ENCODE measurements at places on chromosomes 7 and 10.

- no peak for DNase-seq
Measured at GRCh38 chr7:41093141-41093540, 609.7 kb downstream of the INHBA start.

DNA sequence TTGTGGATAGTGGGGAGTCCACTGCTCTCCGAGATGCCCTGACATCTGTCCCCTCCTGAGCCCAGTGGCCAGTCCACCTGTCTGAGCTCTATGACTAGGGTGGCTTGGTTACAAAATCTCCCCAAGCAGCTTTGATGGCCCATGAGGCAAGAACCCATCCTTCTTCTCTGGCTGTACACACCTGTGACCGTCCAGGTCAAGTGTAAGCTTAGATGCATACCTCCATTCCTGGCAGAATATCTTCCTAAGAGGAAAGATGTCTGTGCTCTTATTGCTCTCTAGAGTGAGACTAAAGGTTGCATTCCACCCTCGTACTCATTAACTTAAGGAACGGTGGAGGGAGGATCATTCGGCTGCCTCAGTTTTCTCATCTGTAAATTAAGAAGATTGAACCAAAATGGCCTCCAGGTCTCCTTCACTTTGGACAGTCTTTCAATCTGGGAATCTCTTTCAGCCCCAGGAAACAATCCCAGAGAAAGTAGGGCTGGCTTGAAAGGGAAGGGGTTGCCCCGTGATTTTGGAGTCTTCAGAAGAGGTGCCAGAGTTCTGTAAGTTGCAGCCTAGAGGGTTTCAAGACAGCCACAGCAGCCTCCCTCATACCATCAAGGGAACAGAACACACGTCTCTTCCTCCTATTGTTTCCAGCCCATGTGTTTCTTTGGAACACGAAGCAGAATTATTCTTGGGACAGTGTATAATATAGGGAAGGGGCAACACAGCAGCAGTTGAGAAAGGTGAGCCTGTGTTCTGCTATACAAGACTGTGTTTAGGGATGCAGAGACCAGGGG, 5.5 kb downstream of the HOXA4 start:
- DNase-seq: no peak

- DNase-seq: no peak
Measured at GRCh38 chr10:22821501-22821900, 106.4 kb upstream of the ARMC3 start.

- no peak for DNase-seq
Measured at GRCh38 chr10:4334015-4334414, 492.0 kb upstream of the AKR1E2 start.

DNA sequence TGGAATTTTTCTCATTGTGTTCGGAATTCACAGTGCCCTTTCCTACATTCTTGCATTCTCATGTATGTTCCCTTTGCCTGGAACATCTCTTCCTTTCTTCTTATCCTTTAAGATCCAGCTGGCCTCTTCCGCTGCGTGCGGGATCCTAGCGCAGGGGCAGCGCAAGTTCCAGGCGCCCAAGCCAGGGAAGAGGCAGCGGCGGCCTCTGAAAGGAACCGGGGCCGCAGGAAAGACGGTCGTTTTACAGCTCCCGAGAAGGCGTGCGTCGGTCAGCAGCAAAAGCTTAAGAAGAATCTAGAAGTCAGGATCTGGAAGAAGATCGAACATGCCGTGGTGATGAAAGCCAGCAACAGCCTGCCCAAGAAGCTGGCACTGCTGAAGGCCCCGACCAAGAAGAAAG, 28.0 kb downstream of the ADRA2A start:
- DNase-seq: no peak

- no peak for DNase-seq
Measured at GRCh38 chr7:41052201-41052600, 650.7 kb downstream of the INHBA start.

DNA sequence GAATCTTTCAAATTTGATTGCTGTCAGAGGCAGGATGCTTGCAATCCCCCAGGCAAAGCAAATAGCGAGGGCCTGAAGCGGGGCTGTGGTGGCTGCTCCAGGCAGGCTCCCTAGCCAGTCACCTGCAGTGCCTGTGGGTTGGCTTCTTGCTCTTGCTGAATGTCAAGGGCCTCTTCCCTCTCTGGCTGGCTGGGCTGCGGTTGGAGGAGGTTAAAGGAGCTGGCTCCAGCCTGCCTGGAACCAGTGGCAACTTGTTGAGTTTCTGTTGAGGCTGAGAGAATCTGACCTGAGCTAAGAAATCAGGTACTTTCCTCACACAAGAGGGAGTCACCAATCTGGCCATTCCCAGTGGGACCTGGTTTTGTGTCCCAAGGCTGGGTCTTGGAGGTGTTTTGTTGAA, 134.7 kb downstream of the TMEM178B start:
- DNase-seq: no peak

- no peak for DNase-seq
Measured at GRCh38 chr10:58467931-58468635, 44.6 kb upstream of the BICC1 start.

DNA sequence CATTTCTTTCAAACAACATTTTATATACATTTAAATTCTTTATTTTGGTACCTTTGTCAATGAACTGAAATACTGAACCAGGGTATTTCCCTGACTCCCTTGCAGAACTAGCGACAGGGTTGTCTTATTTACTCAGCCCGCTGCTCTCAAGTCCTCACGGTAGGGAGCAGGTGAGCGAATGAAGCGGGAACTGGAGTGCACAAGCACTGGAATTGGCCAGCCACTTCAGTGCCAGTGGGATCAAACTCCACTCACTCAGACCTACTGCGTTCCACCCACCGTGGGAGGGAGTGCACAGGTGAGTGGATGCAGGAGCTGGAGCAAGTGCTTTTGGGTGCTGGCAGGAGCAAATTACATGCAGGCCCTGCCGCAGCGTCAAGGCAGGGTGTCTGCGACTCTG, 28.1 kb upstream of the NEUROD6 start:
- DNase-seq: no peak
